ENCODE measurements at places on chromosomes 1 and 21.
A peak's percentile ranks its signal among the peaks of the same experiment; 100 is the strongest.

GRCh38 chr1:230744382-230744781 is 2.8 kb upstream of the CAPN9 start:
- DNase-seq, result no peak

DNA sequence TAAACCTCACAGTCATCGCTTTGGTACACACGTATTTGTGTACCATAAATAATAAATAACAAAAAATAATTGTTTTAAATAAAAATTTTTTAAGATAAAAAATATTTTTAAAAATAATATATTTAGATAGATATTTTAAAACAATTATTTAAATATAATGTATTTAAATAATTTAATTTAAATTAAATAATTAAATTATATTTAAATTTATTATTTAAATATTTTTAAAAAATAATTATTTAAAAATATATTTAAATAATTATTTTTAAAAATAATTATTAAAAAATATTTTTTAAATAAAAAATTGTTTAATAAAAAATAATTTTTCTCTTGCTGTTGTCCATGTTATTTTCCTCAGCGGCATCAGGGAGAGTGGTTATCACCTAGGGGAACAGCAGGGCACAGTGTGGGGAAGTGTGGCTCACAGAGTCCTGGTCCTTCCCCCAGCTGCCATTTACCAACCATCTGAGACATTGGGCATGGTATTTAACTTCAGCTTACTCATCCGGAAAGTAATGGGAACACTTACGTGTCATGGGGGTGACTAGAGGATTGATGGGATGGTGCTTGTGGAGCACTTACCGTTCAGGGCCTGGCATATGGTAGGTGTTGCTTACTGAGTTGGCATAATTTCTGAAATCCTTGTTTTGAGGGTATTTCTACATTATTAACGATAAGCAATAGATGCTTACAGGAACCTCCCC is 92.9 kb upstream of the TSPAN2 start:
- no peak for DNase-seq

- no peak for DNase-seq
Observed at GRCh38 chr1:32592943-32593342, 53.7 kb downstream of the ZBTB8A start.

DNA sequence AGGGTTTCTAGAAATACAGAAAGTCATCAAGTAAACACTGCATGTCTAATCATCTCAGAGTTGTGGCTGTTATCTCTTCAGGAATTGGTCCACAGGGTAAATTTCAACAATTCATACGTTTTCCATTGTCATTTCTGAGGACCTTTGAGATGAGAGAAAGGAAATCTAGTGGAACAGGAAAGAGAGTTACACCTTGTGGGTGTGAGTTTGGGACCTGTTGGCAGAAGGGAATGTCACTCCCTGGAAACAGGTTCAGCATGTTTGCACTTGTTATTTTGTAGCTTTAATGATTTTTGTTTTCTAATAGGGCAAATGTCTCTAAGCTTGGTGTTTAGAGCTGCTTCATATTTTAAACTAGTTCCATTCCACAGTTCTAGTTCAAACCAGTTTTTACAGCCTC is 5.6 kb downstream of the TMEM167B start:
- DNase-seq, result no peak

DNA sequence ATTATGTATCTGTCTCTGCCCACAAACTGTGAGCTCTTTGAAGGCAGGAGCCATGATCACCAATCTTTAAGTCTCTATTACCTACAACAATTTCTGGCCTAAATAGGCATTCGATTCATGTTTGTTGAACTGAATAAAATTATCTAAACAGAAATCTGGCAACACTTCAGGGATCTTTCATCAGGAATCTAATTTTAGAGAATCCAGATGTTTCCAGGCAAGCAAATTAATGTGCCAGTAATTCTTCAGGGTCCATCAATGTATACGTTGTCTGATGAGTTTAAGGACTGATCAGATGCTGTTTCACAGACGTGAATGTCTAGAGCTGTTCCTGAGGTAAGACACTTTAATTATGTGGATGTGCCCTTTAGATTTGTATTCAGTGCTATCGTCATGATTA is 524.4 kb downstream of the PTPRC start:
- no peak for DNase-seq

DNA sequence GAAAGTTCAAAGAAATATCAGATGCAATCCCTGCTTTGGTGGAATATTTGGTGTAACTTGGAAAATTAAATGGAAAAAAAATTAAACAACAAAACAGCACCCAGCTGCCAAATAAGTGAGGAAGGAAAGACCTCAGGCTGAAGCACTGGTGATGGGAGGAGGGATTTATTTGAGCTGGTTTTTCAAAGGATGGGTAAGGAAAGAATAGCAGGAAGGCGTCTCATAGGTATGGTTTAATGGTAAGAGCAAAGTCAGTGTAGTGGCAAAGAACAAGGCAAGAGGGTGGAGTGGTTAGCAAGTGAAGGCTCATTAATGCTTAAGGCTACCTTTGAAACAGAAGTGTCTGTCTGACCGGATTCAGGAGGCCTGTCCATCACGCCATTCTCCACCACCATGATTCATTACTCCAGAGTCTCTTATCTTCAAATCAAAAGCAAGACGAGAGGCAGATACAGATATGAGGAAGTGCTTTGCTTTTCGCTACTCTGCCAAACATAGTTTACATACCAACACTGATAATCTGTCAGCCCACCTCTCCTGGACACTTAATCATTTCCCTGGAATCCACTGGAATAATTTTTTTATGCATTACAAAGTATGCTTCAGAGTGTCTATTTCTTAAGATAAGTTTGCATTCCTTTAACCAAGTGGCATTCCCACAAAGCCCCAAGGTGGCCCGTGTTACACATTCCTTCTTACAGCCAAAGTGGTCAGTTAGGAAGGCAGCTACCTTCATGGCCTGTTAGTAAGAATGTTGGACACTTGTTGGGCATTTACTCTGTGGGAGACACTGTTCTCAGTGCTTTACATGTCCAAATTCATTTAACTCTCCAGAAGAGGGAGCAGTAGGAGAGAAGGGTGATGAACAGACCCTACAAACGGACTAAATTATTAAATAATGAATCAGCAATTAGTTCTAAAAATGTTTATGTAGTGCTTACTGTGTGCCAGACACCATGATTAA is 146.6 kb downstream of the ROR1 start:
- no peak for DNase-seq

GRCh38 chr1:112146201-112146715 is 156.8 kb upstream of the KCND3 start:
- no peak for DNase-seq

DNA sequence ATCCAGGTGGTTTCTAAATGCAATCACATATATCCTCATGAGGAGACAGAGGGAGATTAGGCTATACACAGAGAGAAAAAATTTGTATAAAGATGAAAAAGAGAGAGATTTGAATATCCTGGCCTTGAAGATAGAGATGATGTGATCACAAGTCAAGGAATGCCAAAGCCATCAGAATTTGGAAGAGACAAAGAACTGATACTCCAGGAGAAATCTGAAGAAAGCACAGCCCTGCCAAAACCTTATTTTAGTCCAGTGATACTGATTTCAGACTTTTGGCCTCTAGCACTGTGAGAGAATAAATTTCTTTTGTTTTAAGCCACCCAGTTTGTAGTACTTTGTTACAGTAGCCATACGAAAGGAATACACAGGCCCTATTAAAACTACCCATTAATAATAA is 33.4 kb downstream of the DOCK7 start:
- no peak for DNase-seq

- no peak for DNase-seq
Observed at GRCh38 chr1:185159966-185160365, 3.0 kb downstream of the SWT1 start.

GRCh38 chr21:16004086-16004485 is 274.3 kb downstream of the USP25 start:
- DNase-seq, result no peak

- peak; percentile 64 for DNase-seq
Observed at GRCh38 chr1:78491451-78492071, 787 bp downstream of the PTGFR start.

GRCh38 chr21:34813266-34813894 is 144.6 kb downstream of the CLIC6 start:
- DNase-seq, result no peak

DNA sequence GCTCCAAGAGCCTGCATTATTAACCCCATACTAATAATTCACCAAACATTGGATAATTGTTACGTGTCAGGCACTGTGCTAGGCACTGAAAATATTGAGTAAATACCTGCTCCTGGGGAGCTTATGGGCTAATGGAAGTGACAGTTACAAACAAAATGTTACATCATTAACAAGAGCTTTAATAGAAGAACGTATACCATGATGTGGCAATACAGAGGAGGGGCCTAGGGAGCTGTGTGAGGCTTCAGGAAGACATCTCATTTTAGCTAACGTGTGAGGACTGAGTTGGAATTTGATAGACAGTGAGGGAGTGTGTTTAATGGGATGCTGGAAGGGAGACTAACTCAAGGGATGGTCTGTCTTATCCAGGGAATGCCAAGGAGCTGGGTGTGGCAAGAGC is 16.5 kb upstream of the TSPAN2 start:
- DNase-seq, result no peak

DNA sequence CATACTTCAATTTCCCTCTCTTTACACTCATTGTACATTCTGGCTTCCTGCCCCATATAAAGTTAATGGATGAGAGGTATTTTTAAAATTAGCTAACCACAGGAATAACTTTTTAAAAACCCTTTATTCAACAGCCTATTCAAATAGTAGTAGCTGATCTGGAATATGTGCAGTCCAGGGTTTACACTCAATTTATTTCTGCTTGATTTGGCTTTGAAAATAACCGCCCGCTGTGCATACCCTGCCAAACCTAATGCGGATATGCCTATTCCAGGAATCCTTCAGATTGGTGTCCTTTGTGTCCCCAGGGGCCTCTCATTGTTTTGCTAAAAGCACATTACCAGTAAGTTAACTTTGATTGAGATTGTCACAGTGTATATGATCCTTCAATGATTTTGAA is 1686.2 kb downstream of the PLA2G4A start:
- no peak for DNase-seq

DNA sequence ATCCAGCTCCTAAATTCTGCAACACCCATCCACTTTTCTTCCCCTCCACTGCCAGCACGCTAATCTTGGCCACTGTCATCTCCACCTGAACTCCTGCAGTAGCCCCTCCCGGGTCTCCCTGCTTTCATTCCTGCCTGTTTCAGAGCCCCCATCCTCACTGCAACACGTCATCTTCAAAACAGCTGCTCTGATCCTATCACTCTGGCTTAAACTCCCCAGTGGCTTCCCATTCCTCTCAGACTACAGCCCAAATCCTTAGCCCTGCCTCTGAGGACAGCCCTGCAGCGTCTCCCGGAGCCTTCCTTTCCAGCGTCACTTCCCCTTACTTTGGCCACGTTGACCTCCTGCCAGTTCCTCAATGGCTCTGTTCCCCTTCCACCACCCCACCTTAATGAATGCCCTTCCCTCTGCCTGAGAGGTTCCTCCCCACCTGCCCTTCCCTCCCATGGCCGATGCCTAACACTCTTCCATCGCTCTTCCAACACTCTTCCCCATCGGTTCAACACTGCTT is 22.9 kb upstream of the IFNAR2 start:
- no peak for DNase-seq

- DNase-seq, result no peak
Observed at GRCh38 chr1:148362626-148363438, 120.3 kb downstream of the PPIAL4G start.

- no peak for DNase-seq
Observed at GRCh38 chr1:218679391-218679790, 334.3 kb downstream of the TGFB2 start.

GRCh38 chr1:17925290-17926237 is 170.4 kb downstream of the ACTL8 start:
- no peak for DNase-seq

DNA sequence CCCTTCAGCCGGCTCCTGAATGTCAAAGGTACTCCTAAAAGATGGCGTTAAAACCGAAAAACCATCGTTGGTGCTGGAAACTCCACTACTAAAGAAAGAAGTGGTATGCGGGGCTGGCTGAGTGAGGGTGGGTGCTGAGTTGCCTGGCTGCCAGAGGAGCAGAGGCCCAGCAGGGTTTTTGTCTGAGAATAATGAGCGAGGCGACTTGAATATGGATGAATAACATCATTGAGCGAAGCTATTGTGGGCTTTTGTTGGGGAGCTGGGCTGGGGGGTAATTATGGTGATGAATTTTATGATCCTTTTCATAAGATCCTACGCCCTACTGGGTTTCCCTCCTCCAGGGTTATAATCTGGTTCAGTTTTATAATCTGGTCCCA is 2.0 kb downstream of the PDPN start:
- no peak for DNase-seq

GRCh38 chr1:43809097-43809673 is 101.8 kb downstream of the ST3GAL3 start:
- no peak for DNase-seq

DNA sequence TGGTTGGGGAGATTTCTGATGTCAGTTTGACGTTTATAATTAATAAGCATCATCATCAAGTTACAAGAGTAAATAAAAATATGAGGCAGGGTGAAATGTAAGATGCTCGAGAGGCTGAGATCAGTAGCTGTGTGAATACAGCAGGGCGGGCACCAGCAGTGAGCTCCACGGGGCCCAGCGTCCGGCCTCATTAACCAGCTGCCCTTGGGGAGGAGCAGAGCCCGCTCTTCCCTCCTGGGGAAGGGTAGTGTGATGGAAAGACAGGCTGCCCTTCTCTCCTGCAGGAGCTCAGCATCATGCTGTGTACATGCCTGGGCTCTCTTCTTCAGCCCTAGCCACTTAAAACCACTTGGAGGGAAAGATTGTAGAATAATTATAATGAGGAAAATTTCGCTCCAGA is 23.4 kb downstream of the PDE9A start:
- no peak for DNase-seq

GRCh38 chr1:230280054-230280795 is 145.9 kb downstream of the PGBD5 start:
- no peak for DNase-seq

DNA sequence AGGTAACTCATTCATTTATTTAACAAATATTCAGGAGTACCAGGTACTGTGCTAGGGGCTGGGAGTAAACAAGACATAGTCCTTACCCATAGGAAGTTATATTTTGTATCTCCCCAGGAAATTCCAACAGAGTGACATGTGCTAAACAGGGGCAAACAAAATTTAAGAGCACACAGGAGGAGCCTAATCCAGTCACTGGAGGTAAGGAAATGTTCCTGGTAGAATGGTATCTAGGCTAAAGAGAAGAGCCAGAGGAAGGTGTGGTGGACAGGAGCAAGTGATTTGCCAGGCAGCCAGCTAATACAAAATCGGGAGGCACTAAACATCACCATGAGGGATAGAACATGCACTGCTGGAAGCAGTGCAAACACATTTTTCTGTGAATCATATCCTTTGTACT is 10.4 kb downstream of the TEX38 start:
- no peak for DNase-seq

DNA sequence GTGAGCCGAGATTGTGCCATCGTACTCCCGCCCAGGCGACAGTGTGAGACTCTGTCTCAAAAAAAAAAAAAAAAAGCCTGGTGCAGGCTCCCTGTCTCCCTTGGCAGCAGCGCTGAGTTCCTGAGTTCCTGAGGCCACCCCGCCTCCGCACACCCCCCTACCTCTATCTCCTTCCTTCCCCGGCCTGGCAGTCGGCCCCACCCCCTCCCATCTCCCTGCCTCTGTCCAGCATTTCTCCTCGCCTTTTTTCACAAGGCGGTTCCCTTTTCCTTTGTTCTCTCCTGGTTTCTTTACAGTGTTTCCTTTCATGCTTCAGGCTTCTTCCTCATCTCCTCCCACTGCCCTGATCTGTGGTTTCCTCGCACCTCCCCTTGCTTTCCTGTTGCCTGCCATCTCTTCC is 2.7 kb downstream of the RORC start:
- DNase-seq, result peak; percentile 48

Data from psoas muscle (tissue), 8 donors.